Common myeloid progenitor, CD34-positive (primary cell): ENCODE measurements at places on chromosomes 3 and 15.
A peak's percentile ranks its signal among the peaks of the same experiment; 100 is the strongest.

- DNase-seq, result no peak
Measured at GRCh38 chr3:113253702-113254101, 42.3 kb downstream of the BOC start.

DNA sequence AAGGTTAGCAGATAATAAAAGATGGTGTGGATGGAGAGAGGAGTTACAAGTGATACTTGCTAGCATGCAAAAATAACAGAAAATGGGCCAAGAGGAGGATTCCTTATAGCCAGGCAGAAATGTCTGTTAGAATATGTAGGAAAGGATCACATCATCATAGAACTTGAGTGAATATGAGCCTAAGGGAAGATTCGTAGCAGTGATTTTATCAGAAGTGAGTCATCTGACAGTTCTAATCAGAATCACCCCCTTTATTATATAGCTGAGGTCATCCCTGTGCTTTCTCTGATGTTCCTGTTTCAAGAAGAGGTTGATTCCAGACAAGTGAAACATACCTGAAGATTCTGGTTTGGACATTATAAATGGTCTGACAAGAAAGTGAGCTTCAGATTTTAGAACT lies 22.9 kb downstream of the EXOG start:
- DNase-seq, result peak; percentile 26

DNA sequence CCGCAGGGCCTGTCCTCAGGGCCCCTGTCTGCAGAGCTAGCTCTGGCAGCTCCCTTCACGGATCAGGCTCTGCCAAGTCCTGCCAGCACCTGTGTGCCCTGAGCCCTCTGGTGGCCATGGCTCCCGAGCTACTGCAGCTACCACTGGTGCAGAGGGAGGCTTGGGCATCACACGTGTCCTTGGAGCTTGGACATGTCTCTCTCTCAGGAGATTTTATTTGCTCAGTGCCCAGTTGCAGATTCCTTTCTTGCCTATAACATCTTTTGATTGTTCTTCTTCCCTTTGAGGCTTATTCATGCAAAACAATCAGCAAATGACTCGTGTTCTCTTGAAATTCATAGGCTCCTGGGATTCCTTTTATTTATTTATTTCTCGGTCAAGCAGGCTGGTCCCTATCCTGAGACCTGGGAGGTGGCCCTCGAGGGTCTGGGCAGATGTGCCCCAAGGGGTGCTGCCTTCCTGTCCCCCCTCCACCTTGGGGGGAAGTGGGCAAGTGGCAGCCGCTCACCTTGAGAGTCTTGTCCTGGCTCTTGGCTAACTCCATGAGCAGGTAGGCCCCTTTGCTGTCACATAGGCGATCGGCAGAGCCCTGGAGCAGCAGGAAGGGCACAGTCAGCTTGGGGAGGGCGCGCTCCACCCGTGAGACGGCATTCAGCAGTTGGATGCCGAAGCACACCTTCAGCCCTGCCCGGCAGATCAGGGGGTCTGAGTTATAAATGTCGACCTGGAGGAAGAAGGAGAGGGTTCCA lies 21.9 kb downstream of the ABTB1 start:
- peak; percentile 40 for DNase-seq

DNA sequence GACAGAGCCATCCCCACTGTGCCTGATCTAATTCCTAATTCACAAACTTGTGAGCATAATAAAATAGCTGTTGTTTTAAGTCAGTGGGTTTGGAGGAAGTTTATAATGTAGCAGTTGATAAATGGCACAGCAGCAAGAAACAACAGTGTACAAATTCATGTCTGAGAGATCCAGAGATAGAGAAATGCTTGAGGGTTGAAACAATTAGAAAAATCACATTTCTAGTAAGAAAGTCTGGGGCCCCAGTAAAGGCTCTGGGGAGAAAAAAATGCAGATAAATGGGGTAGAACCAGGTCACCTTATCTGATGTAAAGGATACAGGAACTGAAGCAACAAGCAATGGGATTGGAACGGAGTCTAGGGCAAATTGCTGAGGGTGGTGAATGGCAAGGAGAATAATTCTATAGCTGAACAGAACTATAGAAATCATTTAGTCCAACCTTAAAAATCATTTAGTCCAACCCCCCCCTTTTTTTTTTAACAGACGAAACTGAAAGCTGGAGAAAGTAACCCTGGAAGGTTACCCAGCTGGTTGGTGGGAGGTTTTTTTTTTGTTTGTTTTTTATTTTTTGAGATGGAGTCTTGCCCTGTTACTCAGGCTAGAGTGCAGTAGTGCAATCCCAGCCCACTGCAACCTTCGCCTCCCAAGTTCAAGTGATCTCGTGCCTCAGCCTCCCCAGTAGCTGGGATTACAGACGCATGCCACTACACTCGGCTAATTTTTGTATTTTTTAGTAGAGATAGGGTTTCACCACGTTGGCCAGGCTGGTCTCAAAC lies 14.3 kb upstream of the SHQ1 start:
- DNase-seq, result no peak

GRCh38 chr3:185983495-185984141 lies 45.8 kb upstream of the TRA2B start:
- peak; percentile 48 for DNase-seq

- DNase-seq, result peak; percentile 96
Measured at GRCh38 chr3:107367353-107367752, 9.9 kb upstream of the CCDC54 start.

- DNase-seq, result no peak
Measured at GRCh38 chr15:99118258-99118632, 13.4 kb downstream of the SYNM start.

DNA sequence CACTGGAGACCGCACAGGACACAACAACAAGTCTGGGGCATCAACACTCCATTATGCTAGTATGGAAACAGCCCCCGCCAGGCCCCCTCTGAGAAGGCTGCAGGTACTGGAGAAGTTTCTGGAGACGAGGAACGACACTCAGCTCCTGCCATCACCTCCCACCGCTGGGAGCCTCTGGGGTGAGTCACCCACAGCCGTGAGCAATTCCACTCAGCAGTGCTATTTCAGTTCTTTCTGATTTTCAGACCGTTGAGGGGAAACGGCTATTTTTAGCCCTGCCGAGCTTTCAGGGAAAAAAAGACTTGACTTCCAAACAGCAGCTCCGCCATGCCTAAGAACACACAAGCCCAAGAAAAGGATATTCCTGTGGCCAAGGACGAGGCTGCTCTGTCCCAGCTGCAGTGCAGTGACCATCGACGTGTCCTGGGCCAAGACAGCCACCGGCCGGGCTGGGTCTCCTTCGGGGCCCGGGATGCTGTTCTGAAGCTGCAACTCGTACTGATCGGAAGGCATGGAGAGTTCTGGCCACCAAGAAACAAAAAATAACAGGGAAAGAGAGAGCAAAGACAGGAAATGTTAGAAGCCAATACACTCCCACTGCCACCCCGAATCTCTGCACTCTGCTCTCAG lies 40.8 kb downstream of the NUP210 start:
- DNase-seq, result no peak

GRCh38 chr15:25182736-25183445 lies 228.1 kb downstream of the SNRPN start:
- DNase-seq, result no peak

GRCh38 chr15:75061272-75061671 lies 37.9 kb downstream of the PPCDC start:
- peak; percentile 81 for DNase-seq

GRCh38 chr3:5197470-5198312 lies 10.2 kb downstream of the EDEM1 start:
- no peak for DNase-seq

GRCh38 chr3:33940149-33940548 lies 141.7 kb downstream of the PDCD6IP start:
- DNase-seq, result no peak

DNA sequence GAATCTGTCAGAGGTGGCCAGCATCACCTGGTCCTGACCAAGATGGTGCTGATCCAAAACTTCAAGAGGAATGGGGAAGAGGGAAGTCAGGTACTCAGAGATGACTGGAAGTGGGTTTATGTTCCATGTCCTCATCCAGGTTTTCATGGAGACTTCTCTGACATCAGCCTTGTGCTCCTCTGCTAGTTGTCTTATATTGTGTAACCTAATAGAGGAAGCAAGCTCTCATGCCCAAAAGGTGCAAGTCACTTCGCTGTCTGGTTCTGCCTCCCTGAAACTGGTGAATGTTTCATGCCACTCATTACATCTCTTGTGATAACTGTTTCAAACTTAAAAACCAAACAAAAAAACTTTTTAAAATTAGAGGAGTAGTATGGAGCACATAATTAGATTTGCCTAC lies 127.2 kb upstream of the MANF start:
- DNase-seq, result peak; percentile 44

GRCh38 chr3:279325-279724 lies 82.8 kb downstream of the CHL1 start:
- DNase-seq, result no peak

GRCh38 chr3:179660872-179661271 lies 8.0 kb downstream of the USP13 start:
- DNase-seq, result no peak

GRCh38 chr3:123371859-123372685 lies 76.8 kb downstream of the ADCY5 start:
- DNase-seq, result no peak

GRCh38 chr3:124664804-124665203 lies 65.4 kb upstream of the UMPS start:
- DNase-seq, result no peak

DNA sequence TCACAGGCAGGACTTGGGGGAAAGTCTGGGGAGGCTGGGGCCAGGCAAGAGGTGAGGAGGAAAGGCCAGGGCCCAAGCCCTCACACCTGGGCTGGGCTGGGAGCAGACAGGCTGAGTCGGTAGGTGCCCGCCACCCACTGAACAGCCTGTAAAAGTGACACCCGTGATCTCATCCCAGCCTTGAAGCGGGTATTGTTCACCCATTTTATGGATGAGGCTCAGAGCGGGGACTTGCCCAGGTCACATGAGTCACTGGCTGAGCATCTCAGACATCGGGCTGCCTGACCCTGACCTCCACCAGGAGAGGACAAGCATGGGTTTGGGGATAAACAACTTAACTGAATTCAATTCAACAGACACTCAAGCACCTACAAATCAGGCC lies 52.0 kb upstream of the CTSH start:
- no peak for DNase-seq

DNA sequence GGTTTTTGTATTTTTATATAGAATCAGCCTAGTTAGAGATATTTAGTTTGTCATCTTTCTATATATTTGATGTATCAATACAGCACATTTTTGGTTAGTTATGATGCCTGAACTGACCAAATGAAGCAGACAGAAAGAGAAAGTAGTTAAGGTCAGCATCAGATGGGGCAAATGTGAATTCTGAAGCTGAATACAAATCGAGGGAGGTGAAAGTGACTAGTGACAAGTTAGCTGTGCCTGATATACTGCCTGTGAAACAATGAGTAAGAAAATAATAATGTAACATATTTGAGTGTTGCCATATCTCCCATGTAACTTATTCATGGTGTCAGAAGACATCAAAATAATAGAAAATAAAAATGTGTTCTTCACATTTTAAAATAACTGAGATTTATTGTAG lies 680.3 kb upstream of the SEMA6D start:
- DNase-seq, result no peak
